ENCODE measurements at places on chromosomes 6 and 20. TPM values are rescaled to one million over a fixed set of nuclear protein-coding genes. Genes with fewer than 3 reads are reported as not detected.
A peak's percentile ranks its signal among the peaks of the same experiment; 100 is the strongest.

Gene CNR1
- 0.35 TPM for total RNA-seq

Gene GRIK2
- not detected for total RNA-seq

Gene CRISP1
- not detected for total RNA-seq

- no peak for DNase-seq
These were observed 105.3 kb downstream of the EYA2 start for GRCh38 chr20:46999801-47000465.

- DNase-seq = no peak
These were observed 47.8 kb downstream of the LHFPL5 start for GRCh38 chr6:35852994-35853393.

Gene STK4
- 28.2 TPM for total RNA-seq

- DNase-seq = no peak
These were observed 150.5 kb downstream of the SLC16A10 start for GRCh38 chr6:111237852-111238251.

DNA sequence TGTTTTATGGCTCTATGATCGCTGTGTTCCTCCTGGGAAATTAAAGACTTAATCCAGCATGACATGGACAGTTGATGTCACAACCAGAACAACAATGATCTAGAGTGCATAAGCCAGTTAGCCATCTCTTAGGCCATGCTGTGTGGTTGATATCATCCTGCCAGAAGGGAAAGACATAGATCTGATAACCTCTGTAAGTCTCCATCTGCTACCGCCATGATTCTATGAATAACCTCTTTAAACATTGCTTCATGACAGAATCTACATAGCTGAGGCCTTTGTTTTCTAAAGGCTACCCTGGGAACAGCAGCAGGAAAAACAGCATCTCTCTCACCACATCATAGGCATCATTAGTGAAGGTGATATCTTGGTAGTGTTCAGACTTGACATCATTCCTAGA lies 117.6 kb upstream of the PHACTR1 start:
- DNase-seq = no peak

- no peak for DNase-seq
These were observed 76.3 kb upstream of the PHACTR2 start for GRCh38 chr6:143601504-143601903.

Gene BANF2
- total RNA-seq = not detected

Gene DDO
- total RNA-seq = 3.3 TPM

DNA sequence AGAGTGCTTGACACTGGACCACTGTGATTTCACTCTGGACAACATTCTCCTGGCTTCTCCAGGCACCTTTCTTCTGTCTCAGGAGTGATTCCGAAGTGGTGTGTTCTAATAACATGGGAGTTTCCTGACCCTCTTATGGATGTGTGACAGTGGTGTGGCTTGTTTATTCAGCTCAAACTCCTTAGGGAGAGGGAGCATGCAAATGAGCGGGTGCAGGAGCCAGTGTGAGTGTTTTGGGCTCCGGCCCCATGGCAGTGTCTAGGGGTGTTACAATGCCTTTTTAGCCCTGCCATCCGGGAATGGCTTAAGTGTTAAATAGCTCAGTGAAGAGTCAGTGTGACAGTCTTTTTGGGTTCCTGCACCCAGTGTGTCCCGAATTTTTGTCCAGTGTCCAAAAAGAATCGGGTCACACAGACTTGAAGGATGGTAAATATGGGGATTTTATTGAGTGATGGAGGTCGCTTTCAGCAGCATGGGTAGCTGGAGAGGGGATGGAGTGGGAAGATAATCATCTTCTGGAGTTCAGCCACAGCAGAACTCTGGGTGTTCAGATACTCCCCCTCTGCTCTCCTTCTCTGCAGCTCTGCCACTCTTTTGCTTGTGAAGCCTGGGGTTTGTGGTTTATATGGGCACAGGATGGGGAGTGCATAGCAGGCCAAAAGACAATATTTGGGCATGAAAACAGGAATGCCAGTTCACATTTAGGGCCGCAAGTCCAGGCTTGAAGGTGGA lies 928.9 kb upstream of the CITED2 start:
- no peak for DNase-seq

GRCh38 chr6:2508071-2508470 lies 242.7 kb downstream of the MYLK4 start:
- no peak for DNase-seq

Gene SEL1L2
- total RNA-seq = not detected

Gene OTOR
- total RNA-seq = not detected

DNA sequence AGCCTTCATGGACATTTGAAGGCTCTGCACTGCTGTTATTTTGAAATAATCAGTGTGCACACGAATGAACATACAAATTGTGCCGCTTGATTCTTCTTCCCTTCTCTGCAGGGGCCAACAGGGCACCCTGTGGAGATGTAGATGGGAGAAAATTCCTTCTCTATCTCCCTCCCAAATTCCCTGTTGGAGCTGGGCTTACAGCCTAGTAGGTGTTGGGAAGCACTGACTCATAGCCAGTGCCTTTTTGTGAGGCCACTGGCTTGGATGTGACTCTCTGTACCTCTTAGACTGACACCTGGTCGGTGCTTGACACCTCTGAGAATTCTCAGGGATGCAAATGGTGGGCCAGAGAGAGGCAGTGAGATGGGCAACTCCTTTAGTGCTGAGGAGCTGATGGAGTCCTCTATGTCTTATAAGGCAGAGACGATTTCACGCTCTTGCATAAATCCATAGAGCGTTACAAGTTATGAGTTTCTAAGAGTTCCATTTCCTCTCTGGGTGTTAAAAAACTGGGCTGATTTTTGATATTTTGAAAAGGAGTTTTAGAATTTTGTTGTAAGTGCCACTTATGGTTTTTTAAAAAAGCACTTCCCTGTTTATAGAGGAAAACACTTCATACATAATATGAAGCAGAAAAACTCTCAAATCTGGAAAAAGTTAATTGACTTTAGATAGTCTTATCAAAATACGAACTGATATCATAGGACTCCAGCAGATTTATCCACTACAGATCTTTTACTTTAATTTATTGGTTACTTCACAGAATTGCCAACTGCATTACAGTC lies 89.8 kb upstream of the MAP3K7 start:
- no peak for DNase-seq

Gene SLC22A16
- total RNA-seq = not detected

- DNase-seq = no peak
These were observed 301.9 kb upstream of the SUPT3H start for GRCh38 chr6:45679631-45680030.

DNA sequence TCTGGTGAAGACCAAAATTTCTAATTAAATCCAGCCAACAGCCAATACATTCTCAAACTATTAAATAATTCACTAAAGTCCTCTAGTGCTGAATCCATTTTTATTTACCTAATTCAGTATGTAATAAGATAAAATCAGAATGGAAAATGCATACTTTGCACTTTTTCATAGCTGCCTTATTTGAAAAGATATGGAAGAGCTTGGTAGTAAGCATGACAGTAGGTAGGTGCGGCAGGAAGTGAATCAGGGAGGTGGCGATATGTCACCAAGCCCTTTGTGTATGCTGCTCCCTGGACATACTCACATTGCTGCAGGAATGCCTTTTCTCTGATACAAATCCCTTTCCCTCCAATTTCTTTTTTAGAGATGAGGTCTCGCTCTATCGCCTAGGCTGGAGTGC lies 10.2 kb upstream of the TGM3 start:
- DNase-seq = no peak

Gene PSORS1C2
- not detected for total RNA-seq

Gene NNAT
- not detected for total RNA-seq

DNA sequence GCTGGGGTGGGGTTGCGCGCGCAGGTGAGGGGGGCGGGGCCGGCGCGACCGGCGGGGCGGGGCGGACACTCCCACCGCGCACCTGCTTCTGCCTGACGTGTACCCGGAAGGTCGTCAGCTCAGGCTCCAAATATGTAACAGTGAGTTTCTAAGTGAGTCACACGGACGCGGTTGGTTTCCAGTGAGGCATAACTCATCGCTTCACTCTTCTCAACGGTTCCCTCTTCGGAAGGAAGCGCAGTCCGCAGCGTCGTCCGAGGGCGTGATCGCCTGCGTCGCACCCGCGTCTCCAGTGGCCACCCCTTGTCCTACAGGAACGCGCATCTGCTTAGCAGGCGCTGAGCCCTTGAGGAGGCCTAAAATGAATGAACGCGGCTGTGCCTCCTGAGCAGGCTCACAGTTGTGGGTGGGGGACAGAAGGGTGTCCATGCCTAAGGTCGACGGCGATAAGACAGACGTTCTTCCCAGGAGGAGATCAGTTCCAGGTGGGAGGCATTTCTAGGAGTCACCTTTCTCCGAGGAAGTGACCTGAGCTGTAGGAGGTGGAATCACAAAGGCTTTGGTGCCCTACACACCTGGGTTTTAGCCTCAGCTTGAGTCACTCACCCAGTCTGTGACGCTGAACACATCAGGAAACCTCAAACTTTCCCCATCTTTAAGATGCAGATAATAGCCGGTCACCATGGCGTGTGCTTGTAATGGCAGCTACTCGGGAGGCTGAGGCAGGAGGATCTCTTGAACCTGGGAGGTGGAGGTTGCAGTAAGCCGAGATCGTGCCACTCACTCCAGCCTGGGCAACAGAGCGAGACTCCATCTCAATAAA lies 50.9 kb upstream of the EZR start:
- DNase-seq = peak; percentile 97

DNA sequence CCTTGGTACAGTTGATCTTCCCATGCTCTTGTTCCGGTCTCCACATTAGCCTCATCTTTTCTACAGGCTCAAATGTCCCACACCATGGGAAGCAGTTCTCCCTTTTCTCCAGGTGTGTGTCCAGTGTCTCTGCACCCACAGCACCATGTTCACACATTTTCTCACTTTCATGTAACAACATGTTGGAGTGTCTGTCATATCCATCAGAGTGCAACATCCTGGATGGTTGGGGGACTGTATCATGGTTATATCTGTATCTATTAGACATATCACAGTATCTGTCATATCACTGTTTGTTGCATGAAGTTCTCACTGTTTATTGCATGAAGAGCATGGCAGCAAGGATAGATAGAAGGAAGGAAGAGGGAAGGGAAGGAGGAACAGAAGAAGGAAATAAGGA lies 635.6 kb downstream of the EPM2A start:
- DNase-seq = no peak

DNA sequence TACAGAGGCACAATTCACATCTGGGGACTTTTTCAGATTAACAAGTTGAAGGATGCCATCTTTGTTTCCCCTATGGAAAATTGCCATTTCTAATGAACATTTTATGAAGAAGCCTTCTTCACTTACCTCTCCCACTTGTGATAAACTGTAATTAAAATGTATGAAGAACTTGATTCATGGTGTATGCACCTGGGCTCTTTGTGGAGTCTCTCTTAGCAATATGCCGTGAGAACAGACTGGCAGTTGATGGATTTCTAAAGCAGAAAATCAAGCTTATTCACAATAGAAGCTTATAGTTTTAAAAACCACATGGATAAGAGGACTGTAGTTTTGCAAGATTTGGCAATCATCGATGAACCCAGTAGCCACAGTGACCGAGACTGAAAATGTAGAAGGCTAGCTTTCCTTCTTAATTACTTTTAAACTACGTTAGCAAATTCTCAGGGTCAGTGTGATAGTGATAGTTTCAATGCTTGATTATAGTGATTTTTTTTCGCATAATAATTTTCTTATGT lies 270.6 kb downstream of the PRL start:
- no peak for DNase-seq

- DNase-seq = peak; percentile 57
These were observed 45.3 kb downstream of the NINL start for GRCh38 chr20:25539742-25540672.

DNA sequence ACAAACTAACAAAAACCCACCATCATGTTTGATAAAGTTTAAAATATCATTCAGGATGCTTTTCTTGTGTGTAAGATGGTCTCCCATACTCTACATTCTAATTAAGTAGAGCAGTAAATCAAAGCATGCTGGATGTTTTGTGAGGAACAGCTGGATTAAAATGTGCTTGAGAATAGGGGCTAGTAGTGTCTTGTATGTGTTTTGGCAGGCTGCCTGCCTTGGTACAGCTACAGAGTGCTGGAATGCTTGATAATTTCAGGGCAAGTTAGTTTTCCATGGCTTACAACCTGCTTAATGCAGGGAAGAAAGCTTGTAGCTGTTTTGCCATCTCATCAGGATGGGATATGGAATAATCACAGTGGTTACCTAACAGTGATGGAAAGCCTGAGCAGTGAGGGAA lies 636.6 kb upstream of the MMS22L start:
- no peak for DNase-seq

- DNase-seq = no peak
These were observed 283.5 kb downstream of the CDH4 start for GRCh38 chr20:61535536-61535935.

GRCh38 chr6:54533567-54533966 lies 225.3 kb downstream of the TINAG start:
- no peak for DNase-seq

GRCh38 chr20:3763671-3764601 lies 3.6 kb downstream of the ADISSP start:
- no peak for DNase-seq

- DNase-seq = no peak
These were observed 11.2 kb downstream of the SPDEF start for GRCh38 chr6:34544776-34545471.

Gene HMGCLL1
- total RNA-seq = not detected

GRCh38 chr6:120056085-120056484 lies 706.5 kb upstream of the MAN1A1 start:
- no peak for DNase-seq

Gene BMP6
- total RNA-seq = 3.6 TPM

Gene EFCAB8
- 0.83 TPM for total RNA-seq

Gene PDE7B
- 2.8 TPM for total RNA-seq
